Effector memory CD4-positive, alpha-beta T cell (primary cell): ENCODE measurements at places on chromosomes 7 and 10.

DNA sequence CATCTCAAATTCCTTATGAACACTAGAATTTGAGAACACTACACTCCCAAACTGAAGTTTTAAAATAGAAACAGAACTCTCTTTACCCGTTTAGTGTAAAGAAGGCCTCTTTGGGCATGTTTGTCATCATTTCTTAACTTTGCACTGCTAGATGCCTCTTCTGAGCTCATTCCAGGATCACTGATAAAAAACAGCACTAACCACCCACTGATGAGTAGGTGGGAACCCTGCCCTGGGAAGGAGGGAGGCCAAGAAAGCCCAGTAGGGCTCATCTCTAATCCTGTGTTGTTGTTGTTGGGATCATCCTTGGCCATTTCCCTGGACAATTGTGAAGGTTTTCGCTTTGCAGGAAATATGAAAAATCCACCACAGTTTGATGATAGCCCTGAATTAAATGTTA lies 68.2 kb downstream of the CUBN start:
- no peak overlapping the region for H3K27ac ChIP-seq
- H3K36me3 ChIP-seq, result no peaks in the 10 kb centered on the region
- no peaks in the 10 kb centered on the region for H3K27me3 ChIP-seq
- peaks cover 5% of the 10 kb centered on the region for H3K4me1 ChIP-seq
- DNase-seq, result no peak
- H3K4me3 ChIP-seq, result no peak overlapping the region

GRCh38 chr10:3137958-3138726 lies 34.4 kb downstream of the PITRM1 start:
- DNase-seq, result no peak
- H3K36me3 ChIP-seq, result peaks cover 97% of the 10 kb centered on the region
- no peak overlapping the region for H3K4me3 ChIP-seq
- H3K27me3 ChIP-seq, result no peaks in the 10 kb centered on the region
- no peaks in the 10 kb centered on the region for H3K4me1 ChIP-seq

- no peak overlapping the region for H3K27ac ChIP-seq
- no peaks in the 10 kb centered on the region for H3K27me3 ChIP-seq
- no peak overlapping the region for H3K4me3 ChIP-seq
- H3K4me1 ChIP-seq, result peaks cover 25% of the 10 kb centered on the region
These were observed 15.1 kb downstream of the GPR146 start for GRCh38 chr7:1059200-1060091.

DNA sequence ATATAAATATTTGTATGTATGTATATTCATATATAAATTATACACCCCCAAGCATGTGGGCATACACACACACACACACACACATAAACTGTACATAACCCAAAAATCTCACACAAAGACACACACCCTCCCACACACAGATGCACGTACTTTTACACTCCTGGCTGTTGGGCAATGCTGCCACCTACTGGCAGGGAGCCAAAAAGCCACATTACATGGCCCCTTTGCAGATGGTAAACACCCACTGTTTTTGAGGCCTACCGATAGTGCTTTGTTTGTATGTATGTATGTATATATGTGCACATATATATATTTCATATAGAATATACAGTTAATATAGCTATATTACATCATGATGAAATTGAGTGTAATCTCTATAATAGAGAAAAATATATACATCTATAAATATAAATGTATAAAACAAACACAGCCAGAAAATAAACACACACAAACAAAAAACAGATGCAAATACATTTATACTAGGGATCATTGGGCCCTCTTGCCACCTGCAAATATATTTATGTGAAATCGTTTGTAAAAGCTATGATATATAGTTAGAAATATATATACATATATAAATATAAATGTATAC lies 120.1 kb upstream of the ACBD5 start:
- peak; percentile 59 for DNase-seq
- H3K27me3 ChIP-seq, result no peaks in the 10 kb centered on the region
- H3K36me3 ChIP-seq, result no peaks in the 10 kb centered on the region
- H3K4me3 ChIP-seq, result no peak overlapping the region
- H3K4me1 ChIP-seq, result no peaks in the 10 kb centered on the region
- H3K27ac ChIP-seq, result no peak overlapping the region
